ENCODE measurements at places on chromosomes 6 and 20.

DNA sequence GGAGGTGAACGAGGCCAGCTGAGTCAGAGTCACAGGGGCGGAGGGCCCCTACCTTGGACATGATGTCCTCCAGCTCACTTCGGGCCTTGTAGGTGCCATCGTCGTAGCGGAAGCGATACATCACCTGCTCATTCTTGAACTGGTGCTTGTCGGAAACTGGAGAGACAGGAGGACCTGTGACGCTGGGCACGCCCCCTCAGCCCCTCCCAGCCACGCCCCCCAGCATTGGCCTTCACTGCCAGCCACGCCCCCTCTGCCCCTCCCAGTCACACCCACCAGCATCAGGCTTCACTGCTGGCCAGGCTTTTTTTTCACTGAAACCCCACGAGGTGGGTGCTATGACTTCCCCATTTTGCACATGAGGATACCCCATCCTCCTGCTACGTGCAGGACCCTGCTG lies 148.2 kb downstream of the PREX1 start:
- peak; percentile 11 for DNase-seq

GRCh38 chr6:5645328-5646290 lies 361.1 kb downstream of the NRN1 start:
- peak; percentile 85 for DNase-seq

DNA sequence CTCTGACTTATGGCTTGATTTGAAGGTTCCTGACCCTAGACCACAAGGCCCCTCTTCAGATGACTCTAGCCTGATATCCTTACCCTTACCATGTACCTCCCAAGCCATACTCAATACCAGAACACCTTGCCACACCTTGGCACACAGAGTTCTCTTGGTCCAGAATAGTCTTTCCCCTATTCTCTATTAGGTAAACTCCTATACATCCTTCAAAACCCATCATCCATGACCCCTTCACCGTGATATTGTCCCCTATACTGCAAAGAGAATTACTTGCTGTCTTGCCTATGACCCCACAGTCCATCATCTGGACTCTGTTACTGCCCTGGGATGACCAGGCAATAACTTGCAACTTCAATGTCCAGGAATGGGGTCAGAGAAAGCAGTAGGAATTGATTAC lies 31.8 kb upstream of the DSN1 start:
- DNase-seq = no peak

- DNase-seq = peak; percentile 93
Observed at GRCh38 chr20:44394702-44395460, 39.4 kb downstream of the HNF4A start.

- DNase-seq = peak; percentile 24
Observed at GRCh38 chr6:10030942-10031537, 383.8 kb downstream of the TFAP2A start.

GRCh38 chr20:7207186-7207798 lies 439.8 kb downstream of the BMP2 start:
- DNase-seq = no peak

GRCh38 chr6:44034391-44034861 lies 92.8 kb downstream of the MRPL14 start:
- DNase-seq = no peak

- peak; percentile 54 for DNase-seq
Observed at GRCh38 chr20:24949756-24950127, 673 bp downstream of the CST7 start.

DNA sequence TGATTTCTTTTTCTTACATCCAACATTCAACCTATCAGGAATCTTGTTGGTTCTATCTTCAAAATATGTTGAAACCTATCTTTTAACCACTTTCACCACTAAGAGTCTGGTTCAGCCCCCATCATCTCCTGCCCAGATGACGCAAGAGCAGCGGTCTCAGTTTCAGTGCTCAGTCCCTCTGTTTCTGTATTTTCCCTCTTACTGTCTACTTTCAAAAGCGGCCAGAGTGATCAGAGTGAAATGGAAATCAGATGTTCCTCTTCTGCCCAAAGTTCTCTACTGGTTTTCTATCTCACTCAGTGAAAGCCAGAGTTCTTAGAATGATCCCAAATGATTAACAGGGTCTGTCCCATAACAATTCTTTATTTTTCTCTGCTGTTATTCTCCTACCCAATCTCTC lies 147.9 kb upstream of the PDE7B start:
- DNase-seq = no peak

DNA sequence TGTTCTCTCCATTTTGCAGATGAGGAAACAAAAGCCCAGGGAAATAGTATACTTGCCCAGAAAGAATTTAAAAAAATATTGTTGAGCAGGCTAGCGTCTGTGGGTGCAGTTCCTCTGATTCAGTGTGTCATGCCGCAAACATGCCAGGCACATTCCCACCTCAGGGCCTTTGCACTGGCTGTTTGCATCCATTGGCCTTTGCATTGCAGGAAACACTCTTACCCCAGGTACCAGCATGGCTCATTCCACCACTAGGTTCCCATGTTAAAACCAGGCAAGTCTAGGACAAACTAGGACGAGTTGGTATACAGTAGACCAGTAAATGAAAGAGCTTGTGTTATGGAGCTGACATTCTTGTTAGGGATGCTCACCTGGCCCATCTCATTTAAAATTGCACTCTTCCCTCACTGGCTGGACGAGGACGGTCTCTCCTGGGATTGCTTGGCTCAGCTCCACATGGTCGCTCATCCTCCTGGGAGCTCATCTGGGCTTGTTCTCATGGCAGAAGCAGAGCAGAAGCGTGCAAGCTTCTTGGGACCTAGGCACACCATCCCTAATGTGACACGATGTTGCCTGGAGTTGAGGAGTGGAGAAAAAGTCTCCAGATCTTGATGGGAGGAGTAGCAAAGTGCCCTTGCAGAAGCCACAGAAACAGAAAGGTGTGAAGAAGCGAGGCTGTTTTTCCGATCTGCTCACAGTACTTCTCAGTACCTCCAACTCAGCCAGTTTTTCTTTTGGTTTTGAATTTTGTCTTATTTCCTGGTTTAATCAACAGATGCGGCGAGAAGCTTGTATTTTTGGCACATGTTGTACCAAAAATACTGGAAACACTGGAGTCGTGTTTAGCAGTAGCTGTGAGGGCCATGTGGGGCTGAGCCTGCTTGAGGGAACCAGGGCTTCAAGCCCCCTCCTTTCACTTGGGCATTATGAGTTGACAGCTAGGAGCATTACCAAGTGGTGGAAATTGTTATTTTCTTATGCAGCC lies 13.9 kb downstream of the ZNF831 start:
- no peak for DNase-seq

DNA sequence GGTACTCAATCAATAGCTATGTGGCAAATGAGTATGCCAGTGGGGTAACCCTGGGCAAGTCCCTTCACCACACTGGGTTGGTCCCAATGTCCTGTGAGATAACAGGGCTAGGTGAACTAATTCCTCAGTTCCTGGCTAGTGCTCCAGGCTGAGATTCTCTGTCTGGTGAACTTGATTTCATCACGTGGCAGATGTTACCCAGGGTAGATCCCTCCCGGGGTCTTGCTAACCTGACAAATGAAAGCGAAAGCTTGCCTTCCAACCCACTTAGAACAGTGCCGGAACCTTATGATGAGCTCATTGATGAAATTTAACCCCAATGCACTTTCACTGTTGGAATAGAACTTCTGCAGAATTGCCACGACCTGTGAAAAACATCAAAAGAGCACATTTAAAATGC lies 6.6 kb upstream of the ANKRD60 start:
- no peak for DNase-seq

DNA sequence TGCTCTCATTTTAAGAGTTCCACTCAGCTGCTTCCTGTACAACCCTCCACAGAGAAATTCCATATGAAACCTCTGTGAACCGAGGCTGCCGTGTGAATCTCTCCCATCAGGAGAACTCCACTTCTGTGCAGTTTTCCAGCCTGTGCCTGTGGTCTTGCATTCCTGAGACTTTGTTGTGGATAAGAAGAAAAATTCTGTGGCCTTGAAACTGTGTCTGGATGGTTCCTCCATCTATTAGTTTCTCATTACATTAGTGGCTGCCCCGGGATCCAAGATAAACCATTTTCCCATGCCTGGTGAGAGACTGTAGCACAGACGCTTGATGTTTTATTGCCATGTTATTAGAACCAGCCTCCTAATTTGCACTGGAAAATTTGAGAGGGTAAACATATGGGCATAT lies 40.8 kb upstream of the TIAM2 start:
- no peak for DNase-seq

DNA sequence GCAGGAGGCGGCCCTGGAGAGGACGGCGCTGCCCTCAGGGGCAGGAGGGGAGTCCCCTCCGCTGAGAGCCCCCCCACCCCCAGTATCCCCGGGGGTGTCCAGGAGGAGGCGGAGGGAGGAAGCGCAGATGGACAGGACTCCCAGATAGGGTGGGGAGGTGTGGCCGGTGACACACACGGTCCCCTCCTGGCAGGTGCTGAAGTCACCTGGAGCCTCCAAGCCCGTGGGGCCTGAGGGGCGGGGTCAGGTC lies 1.4 kb downstream of the STMN3 start:
- no peak for DNase-seq

GRCh38 chr6:45538641-45539547 lies 161.2 kb upstream of the SUPT3H start:
- no peak for DNase-seq

DNA sequence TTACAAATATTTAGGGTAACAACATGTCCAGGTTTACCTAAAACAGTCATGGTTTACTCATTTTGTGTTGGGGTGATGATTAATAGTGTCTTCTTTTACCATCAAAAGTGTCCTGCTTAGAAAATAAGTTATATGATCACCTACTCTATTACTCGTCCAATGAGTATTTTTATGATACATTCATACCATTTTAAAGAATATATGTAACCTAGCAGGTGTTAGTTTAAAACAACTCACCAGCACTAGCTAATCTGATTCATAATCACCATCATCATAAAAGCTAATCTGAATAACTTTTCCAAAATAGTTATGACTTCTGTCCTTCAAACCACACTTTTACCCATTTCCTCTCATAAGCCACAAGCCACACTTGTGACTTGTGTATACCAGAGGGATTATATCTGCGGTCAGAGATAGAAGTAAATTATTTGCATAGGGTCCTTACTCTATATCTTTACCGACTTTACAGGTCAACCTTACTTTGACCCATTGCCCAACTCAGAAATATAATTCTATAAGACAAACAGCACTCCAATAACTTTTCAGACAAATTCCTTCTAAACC lies 33.3 kb upstream of the NRN1 start:
- DNase-seq = no peak

GRCh38 chr6:84417260-84417659 lies 189.8 kb upstream of the CEP162 start:
- no peak for DNase-seq

DNA sequence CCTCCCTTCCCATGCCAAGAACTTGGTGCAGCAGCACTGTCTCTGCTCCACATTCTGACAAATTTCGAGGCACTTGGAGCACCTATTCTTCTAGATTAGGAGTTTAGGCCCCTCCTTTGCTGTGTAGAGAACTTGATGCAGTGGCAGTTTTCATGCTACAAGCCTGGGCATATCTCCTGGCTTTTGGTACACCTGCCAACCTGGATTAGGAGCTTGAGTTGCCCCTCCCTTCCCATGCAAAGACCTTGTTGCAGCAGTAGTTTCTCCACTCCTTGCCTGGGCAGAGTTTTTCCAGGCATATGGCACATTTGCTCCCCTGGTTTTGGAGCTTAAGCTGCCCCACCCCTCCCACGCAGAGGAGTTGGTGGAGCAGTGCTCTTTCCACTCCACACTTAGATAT lies 956.1 kb downstream of the EYS start:
- DNase-seq = no peak

- DNase-seq = no peak
Observed at GRCh38 chr20:31644701-31645100, 7.0 kb downstream of the COX4I2 start.

GRCh38 chr6:10418361-10418861 lies 3.5 kb upstream of the TFAP2A start:
- no peak for DNase-seq

GRCh38 chr6:39855356-39855995 lies 63.3 kb downstream of the DAAM2 start:
- no peak for DNase-seq

GRCh38 chr20:21781446-21782075 lies 76.1 kb downstream of the PAX1 start:
- DNase-seq = no peak

- DNase-seq = no peak
Observed at GRCh38 chr6:122696853-122697252, 82.7 kb upstream of the FABP7 start.

DNA sequence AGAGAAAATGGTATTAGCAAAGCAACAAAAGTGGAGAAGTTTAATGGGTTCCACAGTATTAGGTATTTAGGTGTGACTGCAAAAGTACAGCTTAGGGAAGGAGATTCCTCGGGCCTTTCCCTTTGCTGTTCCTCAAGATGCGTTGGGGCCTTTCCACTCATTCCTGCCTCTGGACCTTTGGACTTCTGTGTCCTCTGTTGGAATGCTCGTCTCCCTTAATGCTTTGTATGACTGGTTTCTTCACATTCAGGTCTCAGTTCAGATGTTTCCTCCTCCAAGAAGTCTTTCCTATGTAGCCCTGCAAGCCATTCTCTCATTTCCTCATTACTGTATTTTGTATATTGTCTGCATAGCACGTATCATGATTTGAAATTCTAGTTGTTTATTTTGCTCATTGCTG lies 39.6 kb downstream of the CTNNBL1 start:
- no peak for DNase-seq

DNA sequence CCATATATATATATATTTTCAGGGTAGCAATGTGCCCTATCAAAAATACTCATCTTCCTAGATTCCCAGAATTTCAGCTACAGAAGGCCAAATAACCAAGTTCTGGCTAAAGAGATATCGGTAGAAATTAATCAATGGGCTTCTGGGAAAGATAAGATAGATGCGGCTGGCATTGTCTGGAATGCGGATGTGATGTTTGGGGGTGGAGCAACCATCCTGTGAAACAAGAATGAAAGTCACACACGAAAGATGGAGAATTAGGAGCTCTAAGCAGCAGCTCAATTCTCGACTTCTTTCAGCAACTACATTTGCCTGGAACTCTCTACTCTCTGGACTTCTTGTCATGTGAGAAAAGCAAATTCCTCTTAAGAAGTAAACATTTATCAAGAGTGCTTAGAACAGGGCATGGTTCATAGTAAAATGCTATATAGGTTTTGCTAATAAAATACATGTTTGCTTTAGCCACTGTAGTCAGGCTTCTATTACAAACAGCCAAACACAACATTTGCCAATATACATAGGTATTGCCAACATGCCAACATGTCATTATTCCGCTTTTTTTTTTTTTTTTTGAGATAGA lies 90.8 kb downstream of the CLIC5 start:
- no peak for DNase-seq

GRCh38 chr20:1108437-1108920 lies 9.9 kb upstream of the PSMF1 start:
- peak; percentile 70 for DNase-seq

- peak; percentile 46 for DNase-seq
Observed at GRCh38 chr20:1734269-1734858, 76.8 kb upstream of the SIRPG start.

GRCh38 chr20:52933867-52934266 lies 38.3 kb upstream of the TSHZ2 start:
- no peak for DNase-seq

- no peak for DNase-seq
Observed at GRCh38 chr6:35359744-35360348, 17.5 kb downstream of the PPARD start.
